ENCODE measurements at places on chromosomes 11 and 22.

DNA sequence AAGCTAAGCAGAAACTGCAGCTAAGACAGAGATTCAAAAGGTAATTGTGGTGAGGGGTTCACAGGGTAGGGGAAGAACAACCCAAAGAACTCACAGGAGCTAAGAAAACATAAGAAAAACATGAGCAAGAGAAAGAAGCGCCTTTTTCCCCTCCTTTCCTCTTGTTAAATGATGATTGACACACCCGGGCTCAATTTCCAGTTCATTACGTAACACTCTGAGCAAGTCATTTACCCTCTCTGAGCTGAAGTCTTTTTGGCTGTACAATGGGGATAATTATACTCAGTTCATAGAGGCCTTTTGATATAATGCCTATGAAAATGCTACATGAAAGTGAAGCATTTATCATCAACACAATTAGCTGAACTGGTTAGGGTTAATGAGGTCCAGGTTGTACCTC lies 17.2 kb downstream of the LRP4 start:
- DNase-seq = no peak

DNA sequence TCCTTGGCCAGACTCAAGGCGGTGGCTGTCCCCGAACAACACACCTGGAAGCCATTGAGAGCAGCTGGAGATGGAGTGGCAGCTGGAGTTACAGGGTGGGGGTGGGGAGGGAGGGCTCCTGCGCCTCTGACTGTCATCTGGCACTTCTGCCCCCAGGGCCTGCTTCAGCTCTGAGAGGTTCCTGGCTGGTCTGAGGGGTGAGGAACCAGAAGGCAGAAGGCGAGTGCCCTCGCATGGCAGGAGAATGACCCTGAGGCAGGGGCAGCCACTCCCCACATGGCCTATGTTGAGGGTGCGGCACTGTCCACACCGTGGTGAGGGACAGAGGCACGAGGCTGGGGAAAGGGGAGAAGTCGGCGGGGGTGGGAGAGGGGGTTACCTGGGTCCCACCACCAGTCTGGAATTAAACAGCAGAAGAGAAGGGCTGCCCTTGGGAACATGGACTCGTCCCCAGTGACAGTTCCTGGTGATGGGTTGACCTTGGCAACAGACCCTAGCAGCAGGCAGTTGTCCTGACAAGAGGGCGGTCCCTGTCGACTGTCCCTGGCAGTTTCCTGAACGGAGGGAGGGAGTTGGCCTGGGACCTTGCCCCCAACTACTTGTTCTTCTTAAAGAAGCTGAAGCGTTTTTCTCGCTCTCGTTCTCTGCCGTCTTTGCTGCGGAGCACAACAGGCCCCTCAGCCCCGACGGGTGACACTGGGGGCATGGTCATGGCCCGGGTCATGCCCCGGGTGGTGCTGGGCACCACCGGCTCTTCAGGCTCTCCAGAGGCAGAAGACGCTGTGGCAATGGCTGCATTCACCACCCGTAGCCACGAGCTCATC lies 7.8 kb upstream of the RBM4B start:
- no peak for DNase-seq

DNA sequence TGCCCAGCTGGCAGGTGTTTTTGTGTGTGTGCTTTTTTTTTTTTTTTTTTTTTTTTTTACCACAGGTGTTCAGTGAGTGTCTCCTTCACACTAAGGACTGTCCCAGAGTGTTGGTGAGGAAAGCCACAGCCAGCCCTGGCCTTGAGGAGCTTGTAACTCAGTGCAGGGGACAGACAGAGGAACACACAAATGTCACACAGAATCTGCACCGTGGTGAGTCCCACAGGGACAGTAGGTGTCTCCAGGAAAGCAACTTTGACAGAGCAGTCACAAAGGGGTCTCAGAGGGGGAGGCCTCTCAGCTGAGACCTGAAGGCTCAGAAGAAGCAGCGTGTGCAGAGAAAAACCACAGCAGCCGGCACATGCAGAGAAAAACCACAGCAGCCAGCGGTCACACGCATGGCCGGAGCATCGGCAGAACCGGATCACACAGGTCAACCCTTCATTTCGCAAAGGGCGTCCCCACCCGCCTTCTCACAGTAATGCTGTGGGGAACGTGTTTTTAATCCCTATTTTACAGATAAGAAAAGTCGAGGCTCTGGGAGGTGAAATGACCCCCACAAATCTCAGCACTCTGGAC lies 101.7 kb upstream of the PRR5 start:
- no peak for DNase-seq

GRCh38 chr11:10294290-10294953 lies 403 bp upstream of the SBF2 start:
- DNase-seq = no peak

GRCh38 chr11:81246941-81247340 lies 1486.7 kb downstream of the FAM181B start:
- no peak for DNase-seq

- DNase-seq = no peak
Measured at GRCh38 chr11:47377571-47378009, 757 bp downstream of the SPI1 start.

Measured in T-helper 17 cell (primary cell).